Thymus (tissue), 14 donors: ENCODE measurements at places on chromosomes 4 and X.

- DNase-seq = no peak
These were observed 70.3 kb upstream of the DDX60 start for GRCh38 chr4:168388890-168389289.

DNA sequence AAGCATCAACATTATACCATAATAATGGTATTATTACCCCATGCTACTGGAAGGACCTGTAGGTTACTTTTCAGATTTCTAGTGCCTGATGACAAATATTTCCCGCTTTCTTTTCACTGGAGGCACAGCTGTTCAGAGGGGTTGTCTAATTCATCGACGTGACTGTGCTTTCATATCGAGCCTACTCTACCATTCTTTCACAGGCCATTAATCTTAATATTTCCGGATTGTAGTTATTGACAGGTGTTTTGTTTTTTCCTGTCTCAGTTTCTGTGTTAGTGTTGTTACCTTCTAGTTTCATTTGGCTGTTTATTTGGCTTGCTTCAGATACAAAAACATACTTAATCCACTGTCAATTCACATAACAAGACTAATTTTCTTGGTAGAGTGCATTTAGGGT, 330.9 kb downstream of the SPOCK3 start:
- DNase-seq = no peak

GRCh38 chrX:121802881-121803412, 755.5 kb downstream of the GLUD2 start:
- DNase-seq = no peak

DNA sequence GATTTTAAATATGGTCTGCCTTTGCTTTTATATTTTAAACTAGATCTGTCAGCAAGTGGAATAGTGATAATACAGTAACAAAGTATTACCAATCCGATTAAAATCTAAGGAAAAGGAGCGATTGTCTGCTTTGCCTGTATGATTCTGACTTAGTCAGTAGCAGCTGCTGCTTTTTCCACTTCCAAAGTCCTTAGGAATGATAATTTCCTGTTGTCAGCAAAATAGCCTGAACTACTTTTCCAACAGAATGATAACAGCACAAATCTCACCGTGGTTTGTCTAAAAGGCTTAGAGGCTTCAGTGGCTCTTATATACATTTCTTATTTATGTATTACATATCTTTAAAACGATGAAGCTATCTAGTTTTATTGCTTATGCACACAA, 290.0 kb downstream of the ANK2 start:
- no peak for DNase-seq

GRCh38 chr4:97646997-97647396, 496.3 kb downstream of the STPG2 start:
- DNase-seq = no peak

DNA sequence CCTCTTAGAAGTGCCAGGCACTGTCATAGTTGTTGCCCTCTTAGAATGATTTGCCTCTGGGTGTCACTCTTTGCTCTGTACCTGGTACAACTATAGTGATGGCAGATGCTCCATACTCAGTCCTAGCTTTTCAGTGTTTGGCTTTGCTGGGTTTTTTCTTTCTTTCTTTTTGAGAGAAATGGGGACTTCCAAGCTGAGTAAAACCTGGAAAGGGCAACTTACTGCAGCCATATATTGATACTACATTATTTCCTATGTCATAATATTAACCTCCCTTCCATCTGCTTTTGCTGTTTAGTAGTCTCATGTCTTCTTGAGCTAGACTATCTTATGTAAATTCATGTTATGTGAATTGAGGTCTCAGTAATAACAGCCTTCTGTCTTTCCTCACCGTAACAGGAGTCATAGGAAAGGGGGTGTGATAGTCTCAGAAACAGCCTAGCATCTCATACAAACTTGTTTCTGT, 49.0 kb downstream of the NIPAL1 start:
- DNase-seq = no peak

- no peak for DNase-seq
These were observed 5.2 kb upstream of the TCEANC start for GRCh38 chrX:13647709-13648212.

GRCh38 chrX:8988446-8988845, 45.5 kb downstream of the FAM9B start:
- no peak for DNase-seq

- DNase-seq = no peak
These were observed 181.6 kb downstream of the LARP7 start for GRCh38 chr4:112818594-112818965.

GRCh38 chrX:74104356-74105015, 199.5 kb upstream of the ZCCHC13 start:
- no peak for DNase-seq

- DNase-seq = no peak
These were observed 860 bp downstream of the ZNF182 start for GRCh38 chrX:48002929-48003328.

DNA sequence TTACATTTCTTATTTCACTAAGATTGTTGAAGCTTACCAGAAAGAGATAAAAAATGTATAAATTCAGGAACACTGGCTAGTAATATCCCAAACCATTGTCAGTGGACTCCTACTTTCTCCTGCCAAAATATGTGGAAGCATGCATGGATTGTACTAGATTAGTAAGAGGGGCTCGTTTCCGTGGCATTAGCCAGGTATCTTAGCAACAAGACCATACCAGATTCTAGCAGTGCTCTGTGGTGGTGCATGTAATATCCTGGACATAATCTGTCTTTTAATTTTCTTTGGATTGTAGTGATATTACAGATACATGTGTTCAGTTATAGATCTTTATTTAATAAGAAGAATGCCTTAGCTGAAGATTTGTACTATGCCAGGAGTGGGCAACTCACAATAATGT, 371.9 kb upstream of the PITX2 start:
- DNase-seq = no peak

DNA sequence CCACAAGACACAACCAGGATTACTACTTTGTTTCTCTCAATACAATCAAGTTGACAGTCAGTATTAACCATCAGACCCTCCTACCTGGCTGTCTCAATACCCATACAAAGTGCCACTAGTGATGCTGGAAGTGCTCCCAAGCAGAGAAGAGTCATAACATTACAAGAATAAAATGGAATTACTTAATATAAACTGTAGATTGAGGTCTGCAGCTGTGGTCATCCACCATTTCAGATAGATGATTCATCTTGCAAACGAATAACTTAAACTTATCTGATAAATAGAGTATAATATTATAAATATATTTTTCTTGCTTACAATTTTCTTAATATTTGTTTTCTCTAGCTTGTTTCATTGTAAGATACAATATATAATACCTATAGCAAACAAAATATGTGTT, 1034.2 kb upstream of the PCDH10 start:
- DNase-seq = no peak

DNA sequence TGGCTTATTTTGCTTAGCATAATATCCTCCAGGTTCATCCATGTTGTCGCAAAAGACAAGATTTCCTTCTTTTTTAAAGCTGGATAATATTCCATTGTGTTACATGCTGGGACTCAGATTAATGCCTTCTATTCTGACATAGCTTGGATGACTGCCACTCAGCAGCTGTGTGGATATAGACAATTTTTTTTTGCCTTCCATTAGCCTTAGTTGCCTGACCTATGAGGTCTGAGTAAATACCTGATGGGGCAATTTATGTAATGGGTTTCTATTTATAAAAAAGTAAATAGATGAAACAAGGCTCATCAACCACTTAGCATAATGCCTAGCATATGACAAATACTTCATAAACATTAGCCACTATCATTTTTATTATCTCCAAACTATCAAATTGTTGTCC, 515.4 kb downstream of the ZNF674 start:
- no peak for DNase-seq

GRCh38 chrX:153353416-153353815, 19.5 kb downstream of the ZNF275 start:
- no peak for DNase-seq

- peak; percentile 53 for DNase-seq
These were observed 75.0 kb downstream of the PTTG2 start for GRCh38 chr4:38034986-38035882.

GRCh38 chr4:109588176-109588575, 28.1 kb downstream of the MCUB start:
- DNase-seq = no peak

GRCh38 chr4:57114973-57115372, 4.8 kb upstream of the IGFBP7 start:
- no peak for DNase-seq

DNA sequence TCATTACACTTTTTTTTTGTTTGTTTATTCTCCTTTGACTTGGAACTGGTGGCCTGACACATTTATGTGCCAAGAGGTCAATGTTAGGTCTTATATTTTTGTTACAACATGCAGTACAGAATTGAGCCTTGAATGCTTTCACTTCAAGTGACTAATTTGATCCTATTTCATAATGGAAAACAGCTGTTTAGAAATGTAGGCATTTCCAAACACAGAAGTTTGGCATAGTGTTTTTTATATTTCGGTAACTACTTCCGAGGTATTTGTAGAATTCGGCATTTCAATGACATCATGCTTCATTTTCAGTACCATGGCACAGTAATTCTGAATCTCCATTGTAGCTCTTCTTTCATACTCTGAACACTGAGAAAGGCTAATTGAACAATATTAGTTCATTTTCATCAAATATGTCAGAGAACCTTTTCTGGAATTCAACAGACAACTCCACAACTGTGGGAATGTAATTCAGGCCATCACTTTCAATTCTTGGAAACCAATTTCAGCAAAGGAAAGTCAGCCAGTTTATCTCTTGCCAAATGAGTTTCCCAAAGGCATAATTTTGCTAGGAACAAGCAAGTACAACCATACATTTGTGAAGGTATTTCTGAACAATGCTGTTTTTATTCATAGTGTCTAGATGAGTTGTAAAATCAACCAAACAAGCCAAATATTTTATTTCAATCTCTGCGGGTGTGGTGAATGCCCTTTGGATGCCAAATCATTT, 11.4 kb downstream of the FAM120C start:
- DNase-seq = no peak

DNA sequence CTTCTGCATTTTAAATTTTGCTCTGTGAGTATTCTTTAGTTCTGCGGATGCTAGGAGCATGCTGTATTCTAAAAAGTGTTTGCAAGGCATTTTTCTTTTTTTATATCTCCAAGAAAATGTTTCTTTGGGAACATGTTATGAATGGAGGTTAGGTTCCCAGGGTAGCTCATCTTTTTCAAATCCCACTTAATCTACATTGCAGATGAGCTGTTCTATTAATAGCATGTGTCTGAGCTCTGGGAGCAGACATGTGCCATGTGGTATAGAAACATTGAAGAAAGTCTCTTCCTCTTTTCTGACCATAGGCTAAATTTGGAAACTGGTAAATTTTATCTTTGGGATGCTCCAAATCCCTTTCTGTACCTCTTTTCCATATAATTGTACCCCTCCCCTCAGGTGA, 23.2 kb downstream of the DIAPH2 start:
- DNase-seq = no peak

DNA sequence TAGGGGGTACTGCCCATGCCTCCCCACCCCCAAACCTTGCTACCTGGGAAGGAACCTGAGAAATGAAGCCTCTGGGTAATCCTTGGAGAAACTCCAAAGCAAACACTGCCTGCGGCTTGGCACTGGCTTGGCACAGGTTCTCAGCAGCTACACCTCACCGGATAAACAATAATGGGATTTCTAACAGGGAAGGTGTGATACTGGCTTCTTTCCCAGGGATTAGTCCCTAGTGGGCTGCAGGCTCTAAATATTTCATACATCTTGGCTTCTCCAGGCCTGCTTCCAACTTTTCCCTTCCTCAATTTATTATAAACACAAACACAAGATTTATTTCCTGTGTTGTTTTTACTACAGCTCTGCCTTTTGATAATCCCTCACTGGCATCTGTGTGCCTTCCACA, 12.5 kb downstream of the SEC24D start:
- DNase-seq = no peak
